Hematopoietic multipotent progenitor cell treated with erythropoietin and hydrocortisone succinate and interleukin-3 and kit ligand, for 17 days (in vitro differentiated cells): ENCODE measurements at places on chromosomes 3 and 15.

DNA sequence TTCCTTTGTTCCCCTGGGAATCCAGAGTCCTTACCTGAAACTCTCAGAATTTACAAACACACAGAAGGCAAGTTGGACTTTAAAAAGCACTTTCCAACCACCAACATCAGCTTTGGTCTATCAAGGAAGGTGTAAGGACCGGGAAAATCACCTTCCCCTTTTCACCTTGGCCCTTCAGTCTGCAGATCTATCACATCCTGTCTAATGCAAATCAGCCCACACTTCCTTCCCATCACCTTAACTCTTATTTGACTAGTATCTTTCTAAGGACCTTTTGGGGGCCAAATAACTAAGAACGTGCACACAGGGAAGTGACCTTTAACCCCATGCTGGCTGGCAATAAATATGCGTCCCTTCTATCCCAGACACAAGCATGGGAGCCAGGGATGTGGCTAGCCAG is 320.6 kb downstream of the ARRDC4 start:
- no peak for DNase-seq

- no peak for DNase-seq
Measured at GRCh38 chr3:61682671-61683548, 121.5 kb downstream of the PTPRG start.

DNA sequence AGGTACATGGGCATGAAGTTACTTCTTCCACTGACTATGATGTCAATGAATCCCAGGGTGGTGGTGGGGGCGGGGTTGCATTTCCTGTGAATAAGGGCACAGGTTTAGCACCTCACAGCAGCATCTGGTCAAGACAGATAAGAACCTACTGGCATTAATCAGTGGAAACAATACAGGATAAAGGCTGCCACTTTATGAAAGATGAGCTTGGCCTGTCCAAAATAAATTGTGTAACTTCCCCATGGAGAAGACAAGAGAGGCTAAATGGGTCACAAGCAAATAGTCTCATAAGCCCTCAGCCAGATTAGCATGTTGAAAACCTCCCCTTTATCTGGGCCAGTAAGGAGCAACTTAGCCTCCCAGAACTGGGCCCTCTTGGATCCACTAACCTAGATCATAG is 27.4 kb upstream of the PLSCR2 start:
- DNase-seq: no peak

- DNase-seq: no peak
Measured at GRCh38 chr3:56342475-56342874, 125.8 kb downstream of the ERC2 start.

GRCh38 chr3:12097971-12098370 is 60.7 kb downstream of the TIMP4 start:
- no peak for DNase-seq

- peak; percentile 5 for DNase-seq
Measured at GRCh38 chr3:14791343-14791945, 27.3 kb upstream of the FGD5 start.

- DNase-seq: no peak
Measured at GRCh38 chr3:9111866-9112265, 137.6 kb downstream of the SRGAP3 start.

GRCh38 chr3:185362850-185363661 is at the start of gene MAP3K13:
TSS of gene MAP3K13 (plus strand) at chr3:185363136. CDS start at chr3:185428582, 65,446 bp downstream.
- no peak for DNase-seq

GRCh38 chr15:63351170-63351569 is 30.5 kb downstream of the CA12 start:
- no peak for DNase-seq

GRCh38 chr3:102113421-102114041 is 264.2 kb downstream of the NFKBIZ start:
- no peak for DNase-seq

GRCh38 chr3:122324871-122325323 is at the start of gene CSTA:
TSS of gene CSTA (plus strand) at chr3:122325248. CDS start at chr3:122325293, 45 bp downstream.
- no peak for DNase-seq

GRCh38 chr3:114480442-114480841 is 186.6 kb downstream of the TIGIT start:
- DNase-seq: no peak

DNA sequence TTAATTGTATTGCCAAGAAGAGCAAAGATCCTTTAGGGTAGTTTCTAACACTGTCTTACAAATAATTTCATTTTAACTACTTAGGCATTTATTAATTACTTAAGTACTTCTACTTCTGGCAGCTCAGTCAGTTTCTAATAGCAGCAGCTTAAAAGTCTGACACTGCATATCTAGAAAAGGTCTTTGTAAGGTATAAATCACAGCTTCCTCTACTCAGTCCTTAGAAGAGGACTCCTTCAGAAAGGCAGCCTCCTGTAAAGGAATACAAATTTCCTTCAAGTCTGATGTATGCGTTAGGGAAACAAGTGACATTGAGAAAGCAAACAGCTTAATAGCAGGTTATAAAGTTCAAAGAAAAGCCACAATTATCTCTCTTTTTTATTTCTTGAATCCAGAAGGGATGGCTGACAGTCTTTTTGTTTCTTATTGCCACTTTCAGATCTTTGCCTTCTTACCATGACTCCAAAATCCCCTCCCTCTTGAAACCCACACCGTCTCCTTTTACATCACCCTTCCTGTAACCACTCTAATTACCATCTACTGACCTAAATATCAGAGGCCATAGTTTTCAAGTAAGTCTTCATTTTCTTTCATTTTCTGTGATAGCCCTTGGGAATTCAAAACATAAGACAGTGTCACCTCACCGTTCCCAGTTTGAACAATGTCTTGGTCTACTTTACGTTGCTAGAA is 109.5 kb downstream of the CGGBP1 start:
- DNase-seq: no peak
